ENCODE measurements at places on chromosomes 6 and 20. TPM values are rescaled to one million over a fixed set of nuclear protein-coding genes. Genes with fewer than 3 reads are reported as not detected.

GRCh38 chr6:159640722-159641482 is 52.1 kb downstream of the SOD2 start:
- H3K36me3 ChIP-seq, result no peaks in the 10 kb centered on the region
- H3K27me3 ChIP-seq, result no peaks in the 10 kb centered on the region
- DNase-seq, result no peak
- H3K27ac ChIP-seq, result no peak overlapping the region
- H3K4me3 ChIP-seq, result no peak overlapping the region
- H3K4me1 ChIP-seq, result no peaks in the 10 kb centered on the region

DNA sequence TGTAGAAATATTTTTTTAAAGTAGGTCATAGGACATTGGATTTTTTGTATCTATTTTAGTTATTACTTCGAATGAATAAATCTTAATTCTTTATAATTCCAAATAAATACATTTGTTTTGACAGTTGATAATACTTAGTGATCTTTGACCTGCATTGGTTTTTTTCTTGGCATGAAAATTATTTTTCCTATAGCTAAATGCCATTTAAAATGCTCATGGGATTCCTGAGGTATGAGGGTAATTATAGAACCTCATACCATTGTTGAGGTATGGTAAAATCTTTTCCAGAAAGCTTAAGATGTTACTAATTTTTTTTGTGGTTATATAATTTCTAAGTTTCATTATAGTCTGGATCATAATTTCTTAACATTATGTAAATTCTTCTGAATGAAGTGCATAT is 8.3 kb downstream of the PM20D2 start:
- no peak for DNase-seq
- no peaks in the 10 kb centered on the region for H3K36me3 ChIP-seq
- no peak overlapping the region for H3K4me3 ChIP-seq
- no peaks in the 10 kb centered on the region for H3K27me3 ChIP-seq
- no peak overlapping the region for H3K27ac ChIP-seq

- no peak for DNase-seq
- no peak overlapping the region for H3K4me3 ChIP-seq
- no peaks in the 10 kb centered on the region for H3K27me3 ChIP-seq
Measured at GRCh38 chr6:125806813-125807212, 16.1 kb downstream of the NCOA7 start.

DNA sequence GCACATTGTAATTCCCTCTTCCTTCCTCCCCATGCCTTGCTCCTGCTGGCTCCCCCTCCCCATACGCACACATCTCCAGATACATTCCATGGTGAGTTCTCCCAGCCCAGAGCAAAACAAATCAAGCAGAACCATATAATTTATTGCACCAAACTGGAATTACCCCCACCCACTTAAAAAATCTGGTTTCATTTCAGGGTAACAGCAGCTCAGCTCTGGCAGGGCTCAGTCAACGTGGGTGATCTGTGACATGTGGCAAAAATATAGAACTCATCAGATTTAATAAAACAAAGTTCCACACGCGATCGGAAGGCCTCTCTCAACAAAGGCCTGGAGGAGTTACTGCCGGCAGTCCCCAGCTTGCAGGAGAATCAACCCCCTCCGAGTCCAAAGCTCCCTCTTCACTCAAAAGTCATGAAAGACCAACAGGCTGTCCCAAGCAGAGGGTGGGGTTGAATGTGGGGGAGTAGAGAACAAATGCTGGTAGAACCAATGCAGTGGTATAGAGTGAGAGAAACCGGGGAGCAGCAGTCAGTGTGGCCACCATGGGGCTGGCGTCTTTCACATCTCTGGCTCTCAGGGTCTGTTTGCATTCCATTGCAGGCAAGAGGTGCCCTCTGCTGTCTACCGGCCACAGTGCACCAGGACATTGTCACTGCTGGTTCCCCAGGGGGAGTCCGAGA is 323.3 kb upstream of the NT5E start:
- no peak overlapping the region for H3K27ac ChIP-seq
- H3K4me1 ChIP-seq, result no peaks in the 10 kb centered on the region
- DNase-seq, result peak; percentile 21
- H3K36me3 ChIP-seq, result no peaks in the 10 kb centered on the region
- H3K4me3 ChIP-seq, result no peak overlapping the region
- H3K27me3 ChIP-seq, result no peaks in the 10 kb centered on the region

DNA sequence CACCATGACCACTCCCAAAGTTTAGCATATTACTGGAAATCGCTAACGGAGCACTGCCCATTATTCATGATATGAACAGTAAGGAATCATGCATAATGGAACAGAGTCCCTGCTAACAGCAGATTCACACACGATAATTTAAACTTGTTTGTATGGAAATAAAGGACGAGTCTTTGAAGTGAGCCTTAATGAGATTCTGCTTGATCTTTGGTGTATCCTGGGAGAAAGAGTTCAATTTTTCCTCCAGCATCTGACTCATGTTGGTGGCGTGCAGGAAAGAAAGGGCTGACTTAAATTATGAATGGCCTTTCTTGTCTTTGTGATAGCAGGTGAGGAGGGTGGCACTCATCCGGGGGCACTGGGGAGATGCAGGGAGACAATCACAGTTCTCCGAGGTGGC is 194.6 kb downstream of the ZNF217 start:
- H3K27ac ChIP-seq, result no peak overlapping the region
- H3K36me3 ChIP-seq, result no peaks in the 10 kb centered on the region
- no peak overlapping the region for H3K4me3 ChIP-seq
- peaks cover 10% of the 10 kb centered on the region for H3K4me1 ChIP-seq

DNA sequence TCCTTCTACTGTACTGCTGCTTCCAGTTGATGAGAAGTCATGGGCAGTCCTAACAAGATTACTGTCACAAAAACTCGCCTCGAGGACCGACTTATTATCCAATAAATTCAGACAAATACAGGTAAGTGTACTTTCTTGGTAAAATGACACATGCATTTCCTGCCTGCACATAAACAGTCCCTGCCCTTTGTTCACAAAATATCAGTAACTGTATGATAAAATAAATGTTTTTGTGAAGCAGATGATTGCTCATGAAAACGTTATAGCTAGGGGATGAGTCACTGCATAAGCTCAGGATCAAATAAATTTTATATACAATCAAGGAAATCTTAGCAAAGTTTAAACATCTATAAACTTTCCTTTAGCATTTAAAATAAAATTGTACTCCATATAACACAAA is 164.5 kb upstream of the RIPOR2 start:
- peaks cover 4% of the 10 kb centered on the region for H3K4me1 ChIP-seq
- DNase-seq, result no peak
- H3K36me3 ChIP-seq, result peaks cover 24% of the 10 kb centered on the region

DNA sequence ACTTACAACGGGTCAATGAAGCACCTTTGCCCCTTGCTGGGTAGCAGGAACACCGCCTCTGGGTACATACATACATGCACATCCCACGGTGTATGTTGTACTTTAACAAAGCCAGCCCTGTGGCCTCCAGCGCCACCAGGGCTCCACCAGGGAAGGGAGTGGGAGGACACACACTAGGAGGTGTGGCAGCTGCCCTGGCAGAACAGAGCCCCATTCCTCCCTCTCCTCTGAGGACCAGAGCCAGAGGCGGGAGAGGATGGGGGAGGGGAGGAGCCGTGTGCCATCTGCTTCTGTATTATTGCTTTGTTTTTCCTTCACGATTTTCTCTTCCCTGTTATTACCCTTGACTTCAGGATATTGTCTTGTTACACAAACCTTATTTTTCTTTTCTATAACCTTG is 105.8 kb upstream of the TRAF3IP2 start:
- DNase-seq, result peak; percentile 4
- H3K4me1 ChIP-seq, result peaks cover 25% of the 10 kb centered on the region
- H3K4me3 ChIP-seq, result no peak overlapping the region
- H3K27me3 ChIP-seq, result no peaks in the 10 kb centered on the region

- peaks cover 20% of the 10 kb centered on the region for H3K4me1 ChIP-seq
- H3K36me3 ChIP-seq, result no peaks in the 10 kb centered on the region
- H3K27ac ChIP-seq, result no peak overlapping the region
- no peak overlapping the region for H3K4me3 ChIP-seq
- DNase-seq, result peak; percentile 27
- no peaks in the 10 kb centered on the region for H3K27me3 ChIP-seq
Measured at GRCh38 chr6:10587656-10588406, 66.7 kb downstream of the GCNT2 start.

DNA sequence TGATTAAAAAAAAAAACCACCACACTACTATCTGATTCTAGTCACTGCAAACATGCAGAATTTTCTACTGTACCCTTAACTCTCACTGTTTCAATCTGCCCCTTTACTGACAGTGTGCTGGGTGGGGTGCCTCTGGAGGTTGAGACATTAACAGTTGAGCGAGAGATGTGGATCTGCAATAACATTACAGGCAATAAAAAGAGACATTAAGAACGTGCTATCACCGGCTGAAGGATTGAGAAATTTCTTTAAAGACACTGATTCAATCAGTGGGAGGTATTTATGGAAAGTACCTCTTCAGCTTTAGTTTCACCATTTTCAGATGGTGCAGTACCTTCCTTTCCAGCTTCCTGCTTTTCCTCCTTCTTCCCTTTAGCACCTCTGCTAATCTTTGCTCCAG is 32.5 kb downstream of the HMGN3 start:
- no peaks in the 10 kb centered on the region for H3K27me3 ChIP-seq
- H3K27ac ChIP-seq, result no peak overlapping the region
- H3K4me1 ChIP-seq, result no peaks in the 10 kb centered on the region

DNA sequence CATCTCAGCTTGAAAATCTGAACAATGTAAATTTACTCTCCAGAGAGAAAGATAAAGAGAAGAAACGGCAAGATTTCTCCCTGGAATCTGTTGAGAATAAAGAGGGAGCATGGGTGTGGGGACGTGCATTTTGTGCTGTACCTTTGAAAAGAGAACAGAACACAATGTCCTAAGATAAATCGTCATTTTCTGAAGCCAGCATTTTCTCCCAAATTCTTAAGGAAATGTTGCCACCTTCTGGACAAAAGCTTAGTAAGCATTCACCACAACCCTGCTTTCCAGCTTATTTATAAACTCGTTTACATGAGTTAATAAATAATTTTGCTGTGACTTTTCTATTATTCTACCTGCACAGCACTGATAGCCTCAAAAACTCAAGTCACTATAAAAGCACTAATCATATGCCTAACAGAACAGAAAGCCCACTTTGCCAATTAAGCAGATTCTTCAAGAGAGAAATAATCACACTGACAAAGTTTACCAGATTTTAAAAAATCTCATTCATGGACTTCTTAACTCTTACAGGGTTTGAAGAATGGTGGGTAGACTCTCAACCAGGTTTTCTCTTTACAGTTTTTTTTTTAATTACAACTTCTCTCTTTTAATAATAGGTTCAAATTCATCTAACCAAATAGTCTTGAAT is 155.8 kb downstream of the MBOAT1 start:
- no peak overlapping the region for H3K4me3 ChIP-seq
- H3K27ac ChIP-seq, result peak overlapping the region; percentile 70
- peaks cover 10% of the 10 kb centered on the region for H3K4me1 ChIP-seq
- DNase-seq, result peak; percentile 56
- H3K27me3 ChIP-seq, result no peaks in the 10 kb centered on the region
- H3K36me3 ChIP-seq, result no peaks in the 10 kb centered on the region

- no peaks in the 10 kb centered on the region for H3K27me3 ChIP-seq
- DNase-seq, result peak; percentile 73
- peaks cover 84% of the 10 kb centered on the region for H3K4me1 ChIP-seq
- H3K27ac ChIP-seq, result peak overlapping the region; percentile 81
Measured at GRCh38 chr20:31815408-31816188, 3.6 kb upstream of the MYLK2 start.

DNA sequence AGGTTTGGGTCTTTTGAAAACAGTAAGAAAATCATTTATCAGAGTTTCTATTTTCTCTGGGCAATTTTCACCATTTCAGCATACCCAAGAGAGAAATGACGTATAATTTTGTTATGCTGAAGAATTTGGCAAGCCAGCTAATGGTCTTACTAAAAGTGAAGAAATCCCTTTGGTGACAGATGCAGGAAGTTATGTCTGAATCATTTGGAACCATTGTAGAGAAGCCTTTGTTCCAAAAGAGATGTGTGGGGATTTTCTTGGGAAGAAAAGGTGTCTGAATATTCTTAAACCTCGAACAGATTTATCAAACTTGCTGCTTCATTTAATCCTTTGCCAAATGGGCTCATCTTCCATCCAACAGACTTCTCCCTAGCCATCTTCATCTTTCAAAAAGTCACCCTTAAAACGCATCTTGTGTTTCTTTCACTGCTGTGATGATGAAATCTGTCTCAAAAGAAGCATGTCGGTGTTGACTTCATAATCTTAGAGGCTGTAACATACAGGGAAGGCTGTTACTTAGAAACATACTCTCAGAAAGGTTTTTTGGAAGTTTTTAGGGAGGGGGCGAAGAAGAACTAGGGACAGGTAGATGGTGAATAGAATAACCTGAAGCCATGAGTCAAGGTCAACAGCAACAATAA is 39.5 kb downstream of the CITED2 start:
- H3K27ac ChIP-seq, result no peak overlapping the region
- DNase-seq, result no peak
- H3K27me3 ChIP-seq, result no peaks in the 10 kb centered on the region
- no peaks in the 10 kb centered on the region for H3K36me3 ChIP-seq
- no peak overlapping the region for H3K4me3 ChIP-seq

- DNase-seq, result no peak
- H3K27me3 ChIP-seq, result no peaks in the 10 kb centered on the region
- H3K36me3 ChIP-seq, result no peaks in the 10 kb centered on the region
- H3K4me1 ChIP-seq, result peaks cover 18% of the 10 kb centered on the region
- H3K4me3 ChIP-seq, result no peak overlapping the region
- no peak overlapping the region for H3K27ac ChIP-seq
Measured at GRCh38 chr6:26028746-26029569, 58.3 kb upstream of the HFE start.

DNA sequence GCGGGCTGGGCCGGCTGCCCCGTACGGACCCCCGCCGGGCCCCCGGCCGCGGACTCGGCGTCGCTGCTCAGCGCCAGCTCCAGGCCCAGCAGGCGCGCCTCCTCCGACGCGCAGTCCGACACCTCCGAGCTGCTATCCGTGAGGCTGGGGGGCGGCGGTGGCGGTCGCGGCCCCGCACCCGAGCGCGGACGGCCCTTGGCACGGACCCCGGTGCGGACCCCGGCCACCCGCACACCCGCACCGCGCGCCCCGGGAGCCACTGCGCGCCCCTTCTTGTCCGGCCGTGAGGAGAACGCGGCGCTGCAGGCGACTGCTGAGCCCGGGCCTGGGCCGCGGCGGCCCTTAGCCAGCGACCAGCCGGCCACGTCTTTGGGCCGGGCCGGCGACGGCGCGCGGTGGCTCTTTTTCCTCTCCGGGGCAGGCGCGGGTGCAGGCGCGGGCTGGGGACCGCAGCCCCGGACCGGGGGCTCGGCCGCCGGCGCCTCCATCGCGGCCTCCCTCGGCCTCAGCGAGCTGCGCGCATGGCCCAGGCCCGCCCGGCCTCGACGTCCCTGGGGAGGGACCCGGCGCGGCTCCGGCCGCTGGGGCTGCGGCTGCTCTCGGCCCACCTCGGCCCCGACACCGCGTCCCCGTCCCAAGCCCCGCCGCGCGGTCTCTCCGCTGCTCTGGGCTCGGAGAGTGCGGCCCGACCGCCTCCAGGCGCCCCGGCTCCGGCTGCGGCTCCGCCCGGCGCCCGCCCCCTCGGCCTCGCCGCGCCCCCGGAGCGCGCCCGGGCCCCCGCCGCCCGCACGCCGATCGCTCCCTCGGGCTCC is 12.9 kb upstream of the TLDC2 start:
- no peaks in the 10 kb centered on the region for H3K36me3 ChIP-seq
- no peaks in the 10 kb centered on the region for H3K27me3 ChIP-seq
- no peak overlapping the region for H3K4me3 ChIP-seq
- no peak for DNase-seq
- peak overlapping the region; percentile 92 for H3K27ac ChIP-seq

The NOX3 gene
- total RNA-seq, result not detected

The GSTA2 gene
- not detected for total RNA-seq

The MYLK2 gene
- total RNA-seq, result 0.22 TPM

The GJA1 gene
- 215 TPM for total RNA-seq

The FLRT3 gene
- total RNA-seq, result 14.4 TPM

The PDYN gene
- total RNA-seq, result not detected

Data from thyroid gland (tissue), 4 donors.